ENCODE measurements at places on chromosomes 2 and 18. TPM values are rescaled to one million over a fixed set of nuclear protein-coding genes. Genes with fewer than 3 reads are reported as not detected.
A peak's percentile ranks its signal among the peaks of the same experiment; 100 is the strongest.

DNA sequence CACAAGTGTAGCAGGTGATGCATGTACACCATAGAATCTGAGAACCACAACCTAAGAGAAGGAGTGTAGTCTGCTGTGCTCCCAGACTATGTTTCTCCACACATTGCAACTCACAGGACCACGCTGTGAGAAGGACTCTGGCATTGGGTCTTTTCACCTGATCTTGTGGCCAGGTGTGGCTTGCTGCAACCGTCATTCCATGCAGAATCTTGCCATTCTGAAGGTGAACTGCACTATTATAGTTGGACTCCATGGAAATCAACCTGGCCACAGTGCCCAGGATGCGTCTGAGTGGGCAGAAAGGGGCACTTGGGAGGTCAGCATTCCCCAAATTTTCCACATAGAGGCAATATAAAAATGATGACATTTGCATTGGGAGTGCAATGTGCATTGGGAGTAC is 122.2 kb downstream of the CAPN13 start:
- no peak for DNase-seq

DNA sequence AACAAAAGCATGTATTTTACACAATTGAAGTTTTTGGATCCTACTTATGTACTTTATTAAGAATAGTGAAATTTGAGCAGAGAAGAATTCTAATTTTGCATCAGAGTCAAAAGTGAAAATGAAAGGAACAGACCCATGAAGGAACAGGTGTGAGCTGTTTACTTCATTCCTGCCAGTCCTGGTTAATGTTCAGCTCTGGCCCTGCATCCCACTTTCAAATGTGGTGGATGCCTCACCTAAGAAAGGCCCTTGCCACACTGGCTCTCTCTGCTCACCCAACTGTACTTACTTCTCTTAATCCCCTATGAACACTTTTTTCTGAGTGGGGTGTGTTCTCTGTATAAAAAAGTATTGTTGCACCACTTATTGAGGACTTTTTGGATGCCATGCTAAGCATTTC is 22.2 kb downstream of the FAM110C start:
- no peak for DNase-seq

NEU2 gene
- not detected for total RNA-seq

- DNase-seq: no peak
These were observed 23.9 kb downstream of the ANTXR1 start for GRCh38 chr2:69036926-69037325.

EVX2 gene
- not detected for total RNA-seq

STARD6 gene
- total RNA-seq: not detected

ITPRIPL1 gene
- total RNA-seq: 2.7 TPM

DNA sequence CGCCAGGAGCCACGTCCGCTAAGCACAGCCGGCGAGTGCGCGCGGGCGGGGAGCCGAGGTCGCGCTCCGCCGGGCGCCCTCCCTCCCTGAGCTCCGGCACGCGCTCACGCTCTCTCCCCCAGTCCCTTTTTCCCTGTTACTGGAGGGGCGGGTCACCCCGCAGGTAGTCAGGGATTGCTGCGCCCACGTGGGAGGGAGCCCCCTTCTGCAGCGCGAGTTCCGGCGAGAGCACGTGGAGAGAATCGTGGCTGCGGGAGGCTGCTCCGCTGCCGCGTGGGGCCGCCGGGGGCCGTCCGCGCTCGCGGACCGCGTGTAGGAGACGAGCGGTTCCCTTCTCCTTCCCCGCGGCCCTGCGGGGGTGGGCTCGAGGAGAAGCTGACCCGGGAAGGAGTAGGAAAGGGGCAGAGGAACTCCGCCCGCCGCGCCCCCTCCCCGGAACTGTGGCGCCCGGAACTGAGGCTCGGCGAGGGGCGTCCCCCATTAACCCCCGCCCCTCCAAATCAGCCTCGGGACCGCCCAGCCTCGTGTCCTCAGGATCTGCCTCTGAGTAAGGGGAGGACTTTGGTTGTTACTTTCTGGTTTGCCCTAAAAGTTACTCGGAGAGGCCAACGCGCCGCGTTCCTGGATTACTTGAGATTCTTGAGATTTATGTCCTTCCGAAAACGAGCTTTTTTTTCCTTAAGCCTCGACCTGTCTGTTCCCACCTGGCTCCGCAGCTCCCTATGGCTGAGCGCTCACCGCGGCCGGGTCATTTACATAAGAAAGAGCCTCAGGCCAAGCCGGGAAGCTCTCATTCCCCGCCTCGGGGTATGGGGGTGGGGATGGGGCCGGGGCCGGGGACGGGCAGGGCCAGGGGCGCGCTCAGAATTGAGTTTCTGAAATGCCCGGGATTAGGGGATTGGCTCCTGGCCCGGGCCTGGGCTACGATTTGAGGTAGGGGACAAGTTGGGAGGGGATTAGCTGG is 1.1 kb downstream of the HK2 start:
- peak; percentile 62 for DNase-seq

CCDC68 gene
- 0.33 TPM for total RNA-seq

SFT2D3 gene
- 9.6 TPM for total RNA-seq

DNA sequence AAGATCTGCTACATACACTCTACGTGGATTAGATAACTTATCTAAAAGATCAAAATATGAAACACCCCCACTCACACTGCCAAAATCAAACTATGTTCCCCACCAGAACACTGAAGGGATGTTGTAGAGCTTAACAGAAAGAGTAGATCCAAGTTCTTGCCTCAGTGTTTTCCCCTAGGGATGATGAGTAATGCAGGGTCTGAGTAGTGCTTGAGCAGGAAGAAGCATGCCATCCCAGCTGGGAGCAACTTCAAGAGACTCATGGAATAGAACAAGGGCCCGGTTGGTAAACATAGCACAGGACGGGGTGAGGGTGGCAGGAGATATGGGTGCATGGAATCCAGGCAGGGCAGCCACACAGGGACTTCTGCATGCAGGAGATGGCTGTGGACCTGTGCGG is 74.3 kb downstream of the SNTG2 start:
- no peak for DNase-seq

DNA sequence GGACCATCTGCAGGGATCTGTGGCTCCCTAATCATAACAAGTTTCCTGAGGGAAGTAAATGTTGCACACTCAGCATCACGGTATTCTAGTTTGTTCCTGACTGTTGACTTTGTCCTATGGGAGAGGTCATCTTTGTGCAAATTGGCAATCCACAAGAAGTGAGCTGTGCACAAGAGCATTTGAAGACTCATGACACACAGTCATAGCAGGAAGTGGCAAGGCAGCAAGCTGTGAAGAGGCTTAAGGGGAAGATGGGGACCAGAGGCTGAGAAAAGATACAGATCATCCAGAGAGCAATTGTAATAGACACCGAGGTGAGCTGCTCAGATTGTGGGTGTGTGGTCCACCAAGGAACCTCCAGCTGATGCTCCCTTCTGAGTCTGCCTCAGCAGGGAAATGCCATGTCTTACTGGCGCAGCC is 2.7 kb downstream of the TNP1 start:
- no peak for DNase-seq

GRCh38 chr2:219901155-219901554 is 273.7 kb downstream of the SLC4A3 start:
- no peak for DNase-seq

- DNase-seq: peak; percentile 38
These were observed 34.8 kb upstream of the MGAT5 start for GRCh38 chr2:134218930-134219658.

DNA sequence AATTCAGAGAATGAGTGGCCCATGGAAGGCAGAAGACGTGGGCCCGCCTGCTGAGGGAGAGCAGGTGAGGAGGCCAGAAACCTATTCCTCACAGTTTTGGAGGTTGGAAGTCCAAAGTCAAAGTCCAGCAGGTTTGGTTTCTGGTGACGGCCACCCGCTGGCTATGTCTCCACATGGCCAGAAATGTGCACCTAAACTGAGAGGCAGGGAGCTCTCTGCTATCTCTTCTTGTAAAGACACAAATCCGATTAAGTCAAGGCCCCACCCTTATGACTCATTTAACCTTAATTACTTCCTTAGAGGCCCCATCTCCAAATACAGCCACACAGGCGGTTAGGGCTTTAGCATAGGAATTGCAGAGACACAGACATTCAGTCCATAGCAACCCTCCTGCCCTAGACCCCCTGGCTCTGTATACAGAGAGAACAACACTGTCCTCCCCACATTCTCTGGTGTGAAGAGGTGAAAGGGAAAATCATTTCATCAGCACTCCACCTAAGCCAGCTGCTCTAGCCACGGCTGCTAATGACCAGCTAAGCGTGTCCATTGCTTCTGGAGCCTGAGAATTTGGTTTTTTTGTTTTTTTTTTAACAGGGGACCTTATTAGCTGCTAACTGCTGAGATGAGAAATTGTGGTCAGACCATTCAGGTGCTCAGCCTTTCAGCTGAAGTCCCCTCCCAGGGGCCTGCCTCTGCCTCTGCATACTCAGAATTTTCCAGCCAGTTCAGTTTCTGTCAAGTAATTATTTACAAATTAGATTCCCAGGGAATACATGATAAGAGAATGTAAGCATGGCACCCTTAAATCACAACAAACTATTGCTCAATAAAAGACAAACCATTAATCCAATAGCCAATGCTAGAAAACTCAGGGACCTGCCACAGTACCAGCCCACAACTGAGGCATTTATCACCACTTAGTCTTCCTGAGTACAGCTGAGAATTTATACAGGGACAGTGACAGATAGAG is 368.7 kb upstream of the ID2 start:
- DNase-seq: no peak

ECEL1 gene
- total RNA-seq: not detected

- DNase-seq: no peak
These were observed 38.4 kb downstream of the CAB39 start for GRCh38 chr2:230751062-230751461.

GRCh38 chr2:232416521-232417470 is 10.2 kb downstream of the ALPG start:
- DNase-seq: no peak

GKN2 gene
- total RNA-seq: not detected

SCTR gene
- not detected for total RNA-seq

GRCh38 chr2:57893786-57894185 is 152.8 kb upstream of the VRK2 start:
- no peak for DNase-seq

- no peak for DNase-seq
These were observed 134.5 kb upstream of the PKDCC start for GRCh38 chr2:41913311-41913710.

POTEC gene
- total RNA-seq: not detected

DNA sequence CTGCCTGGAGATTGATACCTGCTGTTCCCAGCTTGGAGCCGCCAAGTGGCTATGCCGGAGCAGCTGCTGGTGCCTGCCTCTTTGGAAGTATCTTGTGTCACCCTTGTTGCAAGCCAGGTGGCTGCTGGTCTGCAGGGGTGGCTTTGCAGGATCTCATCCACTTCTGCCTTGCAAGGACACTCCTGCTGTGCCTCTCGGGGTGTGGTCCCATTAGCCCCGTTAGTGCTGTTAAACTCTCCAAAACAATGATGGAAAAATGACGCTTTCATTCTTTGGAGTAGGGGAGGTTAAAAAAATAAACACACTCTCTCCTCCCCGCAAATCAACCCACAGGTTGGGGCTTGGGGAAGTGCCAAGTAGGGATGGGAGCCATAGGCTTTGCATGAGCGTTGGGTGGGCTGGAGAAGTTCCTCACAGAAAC is 352.8 kb downstream of the RNF144A start:
- DNase-seq: no peak

- DNase-seq: no peak
These were observed 9.7 kb downstream of the COBLL1 start for GRCh38 chr2:164831887-164832286.

DNA sequence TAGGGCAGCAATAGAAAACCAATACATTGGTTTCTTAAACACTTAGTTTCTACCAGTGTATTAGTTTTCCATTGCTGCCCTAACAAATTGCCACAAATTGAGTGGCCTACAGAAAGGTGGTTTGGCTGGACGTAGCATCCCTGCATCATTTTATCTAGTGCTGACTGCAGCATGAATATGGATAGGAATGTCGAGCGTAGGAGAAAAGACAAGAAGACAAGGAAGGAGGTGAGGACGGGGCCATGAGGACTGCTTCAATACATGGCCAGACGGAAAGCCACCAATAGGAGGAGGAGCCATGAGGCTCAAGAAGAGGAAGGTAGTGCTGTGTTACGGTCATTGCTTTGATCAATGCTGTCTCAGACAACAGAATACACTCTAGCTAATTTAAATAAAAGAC is 154.5 kb upstream of the NDUFV2 start:
- no peak for DNase-seq

DNA sequence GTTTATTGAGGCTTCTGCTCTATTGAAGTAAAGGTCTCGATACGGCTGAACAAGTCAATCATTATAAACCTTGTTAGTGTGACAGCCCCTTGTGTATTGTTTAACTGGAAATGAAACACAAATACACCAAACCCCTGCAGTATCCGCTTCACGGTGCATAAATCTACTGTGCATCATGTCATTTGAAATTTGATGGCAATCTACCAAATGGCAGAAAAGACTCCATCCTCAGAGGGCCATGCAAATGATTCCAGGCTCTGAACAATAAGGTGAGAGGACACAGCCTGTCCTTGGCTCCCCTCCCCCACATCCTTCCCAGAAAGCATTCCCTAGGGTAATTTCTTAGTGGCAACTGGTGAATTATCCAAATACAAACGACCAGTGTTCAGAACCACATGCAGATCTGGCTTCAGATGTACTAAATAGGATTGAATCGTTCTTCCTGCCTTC is 80.6 kb downstream of the ADCYAP1 start:
- no peak for DNase-seq

SLC5A7 gene
- total RNA-seq: not detected

CDH19 gene
- not detected for total RNA-seq

RBFA gene
- total RNA-seq: 23.3 TPM

- DNase-seq: no peak
These were observed 89.6 kb upstream of the UBE2E3 start for GRCh38 chr2:180890781-180891180.

GRCh38 chr2:139669675-139670074 is 889.5 kb upstream of the NXPH2 start:
- no peak for DNase-seq

DNA sequence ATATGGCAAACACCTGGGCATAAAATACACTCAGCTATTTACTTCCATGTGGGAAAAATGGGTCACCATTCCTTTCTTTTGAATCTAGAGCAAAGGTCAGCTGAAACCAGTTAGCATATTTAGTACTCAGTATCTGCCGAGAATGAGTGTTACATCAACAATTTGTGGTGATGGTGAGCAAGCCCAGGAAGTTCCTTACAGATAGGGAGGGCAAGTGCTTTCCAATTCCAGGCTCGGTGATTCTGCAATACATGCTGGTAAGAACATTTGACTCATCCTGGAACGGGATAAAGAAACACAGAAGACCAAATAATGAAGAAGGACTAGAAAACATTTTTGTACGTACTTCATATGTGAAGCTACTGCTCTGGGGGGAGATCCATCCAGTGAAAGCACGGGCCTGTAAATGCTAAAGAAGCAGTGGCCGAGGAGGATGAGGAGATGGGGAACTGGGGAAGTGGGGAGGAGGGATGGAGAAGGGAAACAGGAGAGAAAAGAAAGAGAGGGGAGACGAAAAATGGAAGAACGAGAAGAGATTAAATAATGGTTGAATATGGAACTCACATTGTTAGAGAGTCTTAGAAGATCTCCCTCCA is 251.9 kb downstream of the TTC32 start:
- DNase-seq: no peak

Measured in activated B cell treated with CpG ODN at 0.5 μM for 24 hours (primary cell).